PC-9 (cell line): ENCODE measurements at places on chromosomes 16 and 17. TPM values are rescaled to one million over a fixed set of nuclear protein-coding genes. Genes with fewer than 3 reads are reported as not detected.

GRCh38 chr17:50955160-50955559 is 89.0 kb upstream of the TOB1 start:
- DNase-seq: no peak

- no peak for DNase-seq
These were observed 1.6 kb downstream of the KIF22 start for GRCh38 chr16:29791845-29792807.

- DNase-seq: no peak
These were observed 7.8 kb upstream of the MAPK7 start for GRCh38 chr17:19370493-19370960.

DNA sequence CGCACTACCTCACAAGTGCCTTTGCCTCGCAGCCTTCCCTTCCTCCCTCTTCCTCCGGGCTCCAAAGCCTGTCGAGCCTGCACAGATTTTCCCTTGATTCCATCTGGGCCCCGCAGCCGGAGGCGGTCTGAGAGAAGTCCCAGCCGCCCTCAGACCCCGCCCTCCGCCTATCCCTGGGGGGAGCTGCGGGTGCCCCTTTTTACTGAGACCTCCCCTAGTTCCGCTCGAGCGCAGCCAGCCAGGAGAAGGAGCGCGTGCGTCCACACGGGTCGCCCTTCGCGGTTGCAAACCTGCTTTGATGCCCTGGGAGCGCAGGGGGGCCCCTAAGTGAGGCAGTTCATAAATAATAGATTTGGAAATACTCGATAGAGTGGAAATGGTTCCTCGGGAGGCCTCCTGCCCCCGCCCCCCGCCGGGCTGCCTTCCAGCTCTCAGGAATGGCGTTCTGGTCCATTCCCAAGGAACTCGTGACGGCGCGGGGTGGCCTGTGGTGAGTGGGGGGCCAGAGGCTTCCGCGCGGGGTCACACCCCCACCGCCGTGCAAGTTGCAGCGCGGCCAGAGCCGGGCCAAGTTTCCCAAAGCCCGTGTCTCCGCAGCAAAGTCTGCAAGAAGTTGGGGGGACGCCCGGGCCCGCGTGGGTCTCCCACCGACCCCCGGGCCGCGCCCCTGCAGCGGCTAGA is 610 bp downstream of the C16orf74 start:
- DNase-seq: no peak

DNA sequence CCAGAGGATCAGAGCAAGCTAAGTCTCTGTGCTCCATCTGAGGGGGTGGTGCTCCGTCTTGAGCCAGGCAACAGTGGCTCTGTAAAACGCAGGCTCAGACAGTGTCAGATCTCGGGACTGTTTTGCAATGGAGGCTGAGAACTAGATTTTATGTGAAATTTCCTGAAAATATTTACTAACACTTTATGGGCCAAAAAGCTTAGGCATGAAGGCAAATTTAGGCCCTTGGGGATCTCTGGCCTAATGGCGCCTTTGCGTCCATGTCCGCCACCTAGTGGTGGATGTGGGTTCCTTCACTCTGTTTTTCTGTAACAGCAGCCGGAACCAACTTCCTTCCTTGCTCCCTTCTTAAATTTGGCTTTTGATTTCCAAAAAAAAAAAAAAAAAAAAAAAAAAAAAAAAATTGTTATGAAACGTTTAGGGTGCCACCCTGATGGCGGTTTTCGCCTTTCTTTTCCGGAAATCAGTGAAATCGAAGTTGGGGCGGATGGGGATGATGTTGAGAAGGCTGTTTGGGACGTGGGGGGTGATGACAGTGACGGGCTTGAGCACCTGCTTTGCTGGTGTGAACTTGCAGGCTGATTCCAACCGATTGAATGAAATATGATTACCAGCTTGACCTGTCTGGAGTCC is 14.0 kb upstream of the ELAC2 start:
- DNase-seq: no peak

GRCh38 chr16:52497067-52497816 is 49.7 kb downstream of the TOX3 start:
- no peak for DNase-seq

DNA sequence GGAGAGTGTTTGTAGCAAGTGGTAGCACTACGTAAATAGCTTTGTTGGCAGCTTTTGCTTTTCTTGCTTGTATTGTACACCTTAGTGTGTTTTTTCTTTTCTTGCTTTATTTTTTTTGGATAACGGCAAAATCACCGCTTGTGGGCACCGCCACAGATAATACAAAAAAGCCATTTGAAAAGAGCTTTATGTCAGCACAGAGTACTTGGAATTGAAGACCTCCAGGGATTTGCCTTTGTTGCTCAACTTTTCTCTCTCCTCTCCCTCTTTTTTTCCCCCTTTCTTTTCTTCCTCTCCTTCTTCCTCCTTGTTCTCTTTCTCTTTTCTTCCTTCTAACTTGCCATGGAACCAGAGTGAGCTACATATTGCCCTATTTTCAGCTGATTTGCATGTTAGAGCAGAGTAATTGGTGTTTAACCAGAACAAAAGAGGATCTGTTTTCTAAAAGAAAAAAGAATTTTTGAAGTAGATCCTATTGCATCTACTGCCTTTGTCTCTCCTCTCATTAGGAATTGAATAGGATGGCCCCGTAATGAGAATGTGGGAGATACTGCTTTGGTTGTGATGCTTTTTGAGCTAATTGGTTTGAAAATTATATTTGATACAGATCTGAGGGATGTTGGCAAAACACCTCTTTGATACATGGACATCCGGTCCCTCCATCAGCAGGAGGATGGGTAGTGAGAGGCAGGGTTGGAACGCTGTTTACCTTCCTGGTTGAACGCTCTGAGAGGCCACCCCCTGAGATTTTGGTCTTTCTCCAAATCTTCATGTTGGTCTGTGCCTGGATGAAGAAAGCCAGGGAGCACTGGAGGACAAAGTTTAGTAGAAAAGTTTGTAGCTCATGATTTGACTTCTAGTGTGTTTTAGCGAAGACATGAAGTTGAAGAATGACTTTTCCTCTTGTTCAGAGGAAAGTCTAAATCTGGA is 85.6 kb downstream of the MSI2 start:
- DNase-seq: no peak

The ADAD2 gene
- total RNA-seq: not detected in 2 replicates

The FBXL19 gene
- total RNA-seq: 70.8 and 72.7 TPM in 2 replicates

The KRT28 gene
- total RNA-seq: not detected in 2 replicates

The ZNF207 gene
- total RNA-seq: 186 and 198 TPM in 2 replicates

The GLTPD2 gene
- total RNA-seq: not detected in 2 replicates

The CPNE7 gene
- 19.5 and 27.8 TPM in 2 replicates for total RNA-seq
